Sciatic nerve (tissue), 2 donors: ENCODE measurements at places on chromosomes 7 and 10. TPM values are rescaled to one million over a fixed set of nuclear protein-coding genes. Genes with fewer than 3 reads are reported as not detected.

DNA sequence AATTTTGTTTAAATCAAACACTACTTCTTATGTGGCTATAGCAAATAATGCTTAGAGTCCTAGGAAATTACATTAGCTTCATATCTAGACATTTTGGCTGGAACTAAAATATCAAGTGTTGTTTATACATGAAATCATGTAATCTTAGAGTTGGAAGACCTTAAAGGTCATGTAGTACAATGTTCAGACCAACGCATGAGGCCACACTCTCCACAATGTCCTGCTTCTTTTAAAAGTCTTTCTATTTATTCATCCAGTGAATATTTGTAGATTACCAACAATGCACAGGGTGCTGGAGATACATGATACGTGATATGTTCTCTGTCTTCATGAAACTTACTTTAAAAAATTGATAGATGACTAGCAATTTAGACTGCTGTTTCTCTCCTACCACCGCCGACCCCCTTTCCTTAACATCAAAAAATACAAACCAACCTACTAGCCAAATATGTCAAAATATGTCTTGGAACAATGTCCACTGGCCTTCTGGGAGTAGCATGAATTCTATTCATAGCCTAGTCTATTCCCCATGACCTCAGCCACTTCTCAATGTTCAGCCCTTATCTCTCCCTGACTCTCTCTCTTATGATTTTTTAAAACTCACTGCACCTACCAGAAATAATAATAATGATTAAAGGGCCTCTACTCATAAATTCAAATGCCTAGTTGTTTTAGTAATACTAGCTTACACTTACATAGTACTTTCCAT is 59.5 kb upstream of the CAV2 start:
- DNase-seq: no peak

- no peak for DNase-seq
Measured at GRCh38 chr7:122682815-122683550, 15.9 kb downstream of the RNF133 start.

- peak; percentile 34 for DNase-seq
Measured at GRCh38 chr10:8044908-8045725, 9.4 kb upstream of the GATA3 start.

STEAP2 gene
- total RNA-seq: 65.2 TPM

GRCh38 chr7:129740574-129741410 is 129.3 kb downstream of the NRF1 start:
- no peak for DNase-seq

GRCh38 chr7:15885678-15886077 is 199.2 kb upstream of the MEOX2 start:
- no peak for DNase-seq

TFEC gene
- 10.3 TPM for total RNA-seq

DNA sequence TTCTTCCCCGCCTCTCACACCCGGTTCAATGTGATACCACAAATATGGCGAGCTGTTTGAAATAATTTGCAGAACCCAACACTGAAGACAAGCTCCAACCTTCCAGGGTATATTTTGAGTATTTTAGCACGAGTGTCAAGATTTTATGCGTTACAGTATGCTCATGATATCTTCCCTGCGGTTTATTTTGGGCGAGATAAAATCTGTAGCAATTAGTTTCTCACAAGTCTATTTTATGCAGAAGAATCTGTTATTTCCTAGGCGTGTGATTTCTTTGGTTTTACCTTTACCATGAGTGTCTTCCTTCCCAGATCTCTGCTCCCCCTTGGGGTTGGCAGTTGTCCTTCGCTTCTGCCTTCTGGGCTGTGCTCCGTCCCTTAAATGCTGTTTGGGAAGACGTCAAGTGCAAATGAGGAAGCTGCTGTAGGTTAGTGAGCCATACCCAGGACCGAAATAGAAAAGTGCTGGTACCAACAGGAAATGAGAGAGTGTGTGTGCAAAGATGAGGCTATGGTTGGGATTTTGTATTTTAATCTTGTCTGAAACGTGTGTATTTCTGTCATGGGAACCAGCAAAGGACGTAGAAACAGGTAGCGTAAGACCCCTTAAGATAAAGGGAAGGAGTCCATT is 299.8 kb downstream of the KLF6 start:
- no peak for DNase-seq

- DNase-seq: no peak
Measured at GRCh38 chr7:131039355-131039762, 288.3 kb upstream of the MKLN1 start.

DNA sequence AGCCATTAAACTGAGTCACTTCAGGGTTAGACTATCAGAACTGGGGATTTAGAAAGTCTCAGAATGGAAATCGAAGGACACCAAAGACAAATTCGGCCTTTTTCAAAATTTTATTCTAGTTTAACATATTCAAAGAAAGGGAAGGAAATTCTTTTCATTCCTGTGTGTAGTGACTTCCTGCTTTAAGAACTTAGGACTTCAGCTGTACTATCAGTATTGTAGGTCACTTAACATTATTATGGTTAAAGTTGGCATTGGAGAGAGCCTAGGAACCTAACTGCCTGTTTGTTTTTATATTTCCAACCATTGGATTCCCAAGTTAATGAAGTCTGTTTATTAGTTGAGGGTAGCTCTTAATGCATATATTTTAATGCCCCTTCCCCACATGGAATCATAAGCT is 63.7 kb downstream of the PTEN start:
- no peak for DNase-seq

DNA sequence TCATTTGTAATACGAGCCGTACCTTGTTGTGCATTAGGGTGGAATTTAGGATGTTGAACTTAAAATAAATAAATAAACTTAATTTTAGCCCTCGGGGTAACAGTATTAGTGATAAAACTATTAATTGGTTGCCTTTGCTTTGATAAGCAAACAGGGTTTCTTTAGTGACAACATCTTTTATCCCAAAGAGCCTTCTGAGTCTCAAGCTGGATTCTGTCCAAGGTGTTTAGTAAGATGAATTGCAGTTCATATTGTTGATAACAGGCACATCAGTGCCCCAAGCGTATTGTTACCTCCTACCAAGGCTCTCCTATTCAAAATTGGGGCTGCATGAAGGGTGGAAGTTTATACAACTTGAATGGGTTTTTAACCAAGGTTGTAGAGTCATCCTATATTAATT is 144.4 kb upstream of the CELF2 start:
- DNase-seq: no peak

AKR1C8 gene
- total RNA-seq: 0.94 TPM

DNA sequence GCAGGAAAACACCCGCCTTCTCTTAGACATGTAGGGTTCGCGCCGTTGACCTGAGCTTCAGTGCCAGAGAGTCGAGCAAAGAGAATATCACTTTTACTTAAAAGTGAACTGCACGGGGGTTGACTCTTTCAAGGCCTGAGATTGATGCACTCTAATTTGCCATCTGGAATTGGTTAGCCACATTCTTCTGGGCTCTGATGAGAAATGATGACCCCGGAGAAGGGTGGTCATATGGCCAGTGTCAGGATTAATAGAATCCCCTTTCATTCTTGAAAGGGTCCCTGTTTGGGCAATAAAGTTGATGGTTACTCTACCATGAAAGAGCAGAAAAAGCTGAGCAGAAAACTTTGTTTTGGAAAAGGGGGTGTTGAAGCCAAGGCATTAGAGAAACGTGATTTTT is 31.2 kb downstream of the GRK5 start:
- no peak for DNase-seq

GRCh38 chr10:129966889-129967578 is 3.0 kb upstream of the EBF3 start:
- DNase-seq: peak; percentile 60

ELN gene
- total RNA-seq: 62.8 TPM

DNA sequence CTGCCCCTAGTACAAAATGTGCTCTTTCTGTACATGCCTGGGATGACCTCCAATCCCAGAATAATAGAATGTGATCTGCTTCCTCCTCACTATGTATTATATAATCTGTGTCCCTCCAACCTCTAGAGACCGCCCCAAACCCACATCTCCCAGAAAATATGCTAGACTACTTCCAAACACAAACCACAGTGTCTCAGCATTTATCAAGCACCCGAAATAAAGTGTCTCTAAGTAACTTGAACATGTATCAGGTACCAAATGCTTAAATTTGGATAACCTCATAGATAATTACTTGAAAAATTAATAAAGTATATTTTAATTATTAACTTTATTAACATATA is 16.1 kb downstream of the LYZL1 start:
- DNase-seq: no peak

DNA sequence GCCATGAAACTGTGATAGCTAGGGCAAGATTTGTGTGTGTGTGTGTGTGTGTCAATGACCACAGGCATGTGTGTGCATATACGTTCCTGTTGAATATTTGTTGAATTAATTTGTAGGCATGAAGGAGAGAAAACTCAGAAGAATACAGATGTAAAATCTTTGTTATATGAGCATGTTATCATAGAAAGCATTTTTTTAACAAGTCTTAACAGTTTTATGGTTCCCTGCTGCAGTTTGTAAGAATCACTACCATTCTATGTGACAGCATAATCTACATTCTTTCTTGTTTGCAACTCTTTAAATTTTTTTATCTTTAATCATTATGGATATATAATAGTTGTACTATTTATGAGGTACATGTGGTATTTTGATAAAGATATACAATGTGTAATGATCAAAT is 130.3 kb downstream of the CD36 start:
- no peak for DNase-seq

DNA sequence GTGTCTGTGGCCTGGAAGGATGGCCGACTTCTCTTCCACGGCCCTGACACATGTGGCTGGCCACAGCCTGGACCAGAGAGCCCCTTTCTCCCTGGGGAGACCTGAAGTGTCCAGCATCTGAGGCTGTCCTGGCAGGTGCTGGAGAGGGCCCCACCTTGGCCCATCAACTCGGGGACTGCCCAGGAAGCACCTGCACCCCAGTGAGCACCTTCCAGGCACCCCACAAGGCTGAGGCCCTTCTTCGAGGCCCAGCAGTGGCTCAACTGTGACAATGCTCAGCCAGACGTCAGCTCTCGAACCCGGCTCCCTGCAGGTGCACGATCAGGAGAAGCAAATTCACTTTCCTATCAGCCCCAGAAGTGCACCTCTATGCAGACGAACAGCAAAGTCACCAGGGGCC is 24.3 kb downstream of the RGS10 start:
- DNase-seq: no peak

GRCh38 chr7:48660306-48660870 is 264.0 kb upstream of the CDC14C start:
- no peak for DNase-seq

GRCh38 chr10:44733501-44734488 is 177.3 kb upstream of the TMEM72 start:
- DNase-seq: no peak

MYL10 gene
- not detected for total RNA-seq

ALOX5 gene
- 33.7 TPM for total RNA-seq
